NT2/D1 (cell line): ENCODE measurements at places on chromosomes 7 and 10.

DNA sequence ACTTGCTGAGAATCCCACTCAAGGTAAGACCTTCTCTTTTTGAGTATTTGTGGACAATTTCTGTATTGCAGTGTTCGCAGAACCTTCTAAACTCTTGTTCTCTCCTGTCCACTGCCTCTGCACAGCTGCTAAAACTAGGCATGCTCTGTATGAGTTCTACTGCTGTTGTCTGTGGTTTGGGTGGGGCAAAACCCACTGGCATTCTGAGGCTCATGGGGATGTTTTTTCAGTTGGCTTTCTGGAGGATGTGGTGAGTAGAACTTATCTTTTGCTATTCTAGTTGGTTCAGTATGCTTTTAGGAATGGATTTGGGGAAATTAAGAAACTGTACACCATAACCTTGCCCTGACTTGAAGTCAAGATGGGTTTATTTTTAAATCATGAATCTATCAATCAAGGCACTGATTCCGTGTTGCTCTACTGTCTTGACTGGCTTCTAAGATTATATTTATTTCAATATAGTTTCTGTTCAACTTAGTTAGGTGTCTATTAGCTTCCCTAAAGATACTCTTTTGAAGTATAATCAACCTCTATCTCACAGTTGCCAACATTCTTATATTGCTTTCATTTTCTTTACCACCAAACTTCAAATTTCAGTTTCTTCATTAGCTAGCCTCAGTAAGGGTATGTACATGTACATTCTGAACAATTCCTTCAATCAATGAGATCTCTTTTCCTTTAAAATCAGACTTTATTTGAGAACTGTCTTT, 25.0 kb upstream of the C1GALT1 start:
- DNase-seq, result no peak

DNA sequence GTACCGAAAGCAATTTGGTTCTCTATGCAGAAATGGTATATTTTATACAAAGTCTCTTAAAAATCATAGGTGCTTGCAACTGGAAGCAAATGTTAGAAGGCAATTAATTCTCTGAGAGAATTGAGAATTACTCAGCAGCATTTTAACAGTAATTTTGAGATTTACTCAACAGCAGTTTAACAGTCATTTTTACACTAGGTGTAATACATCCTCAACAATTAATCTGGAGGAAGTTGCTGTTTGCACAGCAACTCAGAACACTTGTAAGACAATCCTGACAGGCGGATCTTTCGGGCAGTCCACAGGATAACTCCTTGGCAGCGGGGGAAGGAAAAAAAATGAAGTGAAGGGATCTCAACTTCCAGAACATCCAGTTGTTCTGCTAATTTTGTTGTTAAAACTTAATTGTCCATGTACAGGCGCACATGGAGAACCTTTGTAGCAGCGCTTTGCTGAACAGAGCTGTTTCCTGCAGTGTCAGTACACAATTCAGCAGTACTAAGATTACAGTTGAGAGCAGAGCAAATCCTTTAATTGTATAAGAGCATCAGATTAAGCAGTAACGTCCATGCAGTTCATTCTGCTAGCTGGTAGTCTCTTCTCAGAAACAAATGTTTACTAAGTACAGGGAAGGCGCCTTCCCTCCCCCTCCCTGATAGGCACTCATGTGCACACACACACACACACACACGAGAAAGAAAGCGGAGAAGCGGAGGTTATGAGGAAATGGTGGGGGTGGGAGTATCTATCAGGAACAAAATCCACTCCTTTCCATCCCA, 43.8 kb downstream of the ENO4 start:
- DNase-seq, result no peak

GRCh38 chr10:103783681-103784080, 71.7 kb downstream of the SH3PXD2A start:
- no peak for DNase-seq

DNA sequence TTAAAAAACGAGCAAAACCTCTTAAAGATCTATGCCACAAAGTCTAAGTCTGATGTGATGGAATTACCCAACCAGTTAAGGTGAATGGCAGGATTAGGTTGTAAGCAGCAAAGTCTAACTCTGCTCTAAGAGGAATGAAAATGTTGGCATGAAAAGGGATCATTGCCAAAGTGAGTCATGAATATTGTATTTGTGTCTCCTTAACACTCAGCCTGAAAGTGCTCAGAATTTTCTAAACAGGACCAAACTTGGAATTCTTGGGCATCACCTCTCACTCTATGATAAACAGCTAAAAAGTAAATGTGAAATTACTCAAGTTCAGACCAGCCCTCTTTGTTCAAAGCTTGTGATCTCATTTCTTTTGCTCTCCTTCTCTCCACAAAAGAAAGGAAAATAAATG, 27.0 kb downstream of the PPP1R3A start:
- no peak for DNase-seq

- peak; percentile 15 for DNase-seq
These were observed 626.5 kb downstream of the SDK1 start for GRCh38 chr7:3927446-3928110.
